Sigmoid colon (tissue), 7 donors: ENCODE measurements at places on chromosomes 6 and 20. TPM values are rescaled to one million over a fixed set of nuclear protein-coding genes. Genes with fewer than 3 reads are reported as not detected.

DNA sequence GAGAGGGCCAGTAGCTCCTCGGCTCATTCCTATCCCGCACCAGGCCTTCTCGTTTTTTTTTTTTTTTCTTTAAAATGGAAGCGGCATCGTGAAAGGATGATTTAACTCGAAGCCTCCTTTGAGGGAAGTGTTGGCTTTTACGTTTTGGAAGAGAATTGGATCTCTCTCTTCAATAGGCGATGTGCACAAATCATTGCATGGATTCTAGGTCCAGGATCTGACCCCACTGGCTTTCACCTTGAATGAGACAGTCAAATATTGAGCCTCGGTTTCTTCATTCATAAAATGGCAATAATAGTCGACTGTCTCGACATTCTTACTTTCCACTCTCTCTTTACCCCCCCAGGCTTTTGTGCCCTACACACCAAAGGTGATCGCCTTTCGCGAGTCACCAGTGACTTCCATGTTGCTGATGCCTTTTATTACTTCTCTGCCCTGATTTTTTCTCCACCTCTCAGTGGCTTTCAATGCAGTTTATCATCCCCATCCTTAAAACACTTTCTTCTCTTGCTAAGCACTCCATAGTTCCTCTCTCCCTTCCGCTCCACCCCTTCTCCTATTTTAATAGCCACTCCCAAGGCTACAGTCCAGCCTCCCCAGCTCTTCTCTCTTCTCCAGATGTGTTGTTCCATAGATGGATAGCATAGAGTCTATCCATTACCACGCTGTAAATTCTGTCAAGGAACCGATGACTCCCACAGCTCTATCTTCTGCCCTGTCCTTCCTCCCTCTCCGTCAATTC lies 473 bp upstream of the DTNBP1 start:
- H3K27me3 ChIP-seq: no peaks in the 10 kb centered on the region
- no peaks in the 10 kb centered on the region for H3K36me3 ChIP-seq
- DNase-seq: no peak
- H3K27ac ChIP-seq: peak overlapping the region; percentile 81

GRCh38 chr6:132300323-132300949 lies 100.8 kb downstream of the MOXD1 start:
- no peaks in the 10 kb centered on the region for H3K36me3 ChIP-seq
- no peak for DNase-seq
- H3K27ac ChIP-seq: no peak overlapping the region
- H3K27me3 ChIP-seq: no peaks in the 10 kb centered on the region
- H3K4me3 ChIP-seq: no peak overlapping the region
- no peaks in the 10 kb centered on the region for H3K4me1 ChIP-seq

Gene KIAA0408
- polyA plus RNA-seq: 1.9 TPM

GRCh38 chr6:3724451-3725144 lies 26.9 kb downstream of the PXDC1 start:
- no peak overlapping the region for H3K4me3 ChIP-seq
- peaks cover 22% of the 10 kb centered on the region for H3K4me1 ChIP-seq
- no peak overlapping the region for H3K27ac ChIP-seq
- DNase-seq: no peak
- H3K36me3 ChIP-seq: peaks cover 12% of the 10 kb centered on the region

Gene CITED2
- 57.7 TPM for polyA plus RNA-seq

- H3K27ac ChIP-seq: no peak overlapping the region
- no peak overlapping the region for H3K4me3 ChIP-seq
- H3K4me1 ChIP-seq: no peaks in the 10 kb centered on the region
- H3K36me3 ChIP-seq: no peaks in the 10 kb centered on the region
- H3K27me3 ChIP-seq: no peaks in the 10 kb centered on the region
- DNase-seq: no peak
Observed at GRCh38 chr6:90403489-90404381, 107.1 kb upstream of the BACH2 start.

DNA sequence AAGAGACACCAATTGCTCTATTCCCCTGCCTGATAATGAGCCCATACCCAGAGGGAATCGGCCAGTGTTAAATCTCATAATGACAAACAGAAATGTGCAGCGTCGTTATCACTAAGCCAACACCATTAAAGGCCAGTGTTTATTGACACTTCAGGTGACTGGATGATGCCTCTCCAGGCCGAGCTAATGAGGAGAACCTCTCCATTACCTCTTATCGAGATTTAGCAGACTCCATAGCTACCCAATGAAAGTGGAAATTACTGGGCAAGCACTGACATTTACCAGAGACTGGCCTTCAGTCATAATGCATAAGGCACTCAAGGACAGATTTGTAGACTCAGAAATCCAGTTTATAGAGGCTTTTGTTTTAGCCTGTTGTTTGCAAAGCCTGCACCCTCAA lies 669.5 kb downstream of the MAFB start:
- H3K36me3 ChIP-seq: no peaks in the 10 kb centered on the region
- H3K27me3 ChIP-seq: no peaks in the 10 kb centered on the region
- H3K4me1 ChIP-seq: no peaks in the 10 kb centered on the region
- H3K4me3 ChIP-seq: no peak overlapping the region
- no peak for DNase-seq
- H3K27ac ChIP-seq: no peak overlapping the region

Gene SLC4A11
- polyA plus RNA-seq: 2.1 TPM

GRCh38 chr6:23267651-23268050 lies 698.3 kb downstream of the HDGFL1 start:
- no peak for DNase-seq
- H3K27ac ChIP-seq: no peak overlapping the region
- H3K4me1 ChIP-seq: no peaks in the 10 kb centered on the region
- no peaks in the 10 kb centered on the region for H3K27me3 ChIP-seq

DNA sequence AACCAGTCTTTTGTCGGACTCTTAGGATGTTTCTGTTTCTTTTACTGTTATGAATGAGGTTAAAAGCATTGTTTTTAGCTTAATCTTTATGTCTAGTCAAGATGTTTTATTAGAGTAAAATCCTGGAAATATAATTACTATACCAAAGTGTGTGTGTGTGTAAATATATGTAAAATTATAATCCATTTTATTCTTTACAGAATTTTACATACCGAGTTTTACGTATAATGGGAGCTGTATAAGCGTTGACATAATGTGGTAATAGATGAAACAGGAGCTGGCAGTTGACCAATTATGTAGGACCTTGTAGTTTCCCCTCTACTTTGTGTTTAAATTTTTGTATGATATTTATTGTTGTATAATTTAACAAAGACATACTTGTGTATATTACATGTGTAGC lies 16.7 kb downstream of the MAP3K4 start:
- H3K4me3 ChIP-seq: no peak overlapping the region
- no peaks in the 10 kb centered on the region for H3K36me3 ChIP-seq
- H3K27me3 ChIP-seq: no peaks in the 10 kb centered on the region
- no peak overlapping the region for H3K27ac ChIP-seq
- peaks cover 29% of the 10 kb centered on the region for H3K4me1 ChIP-seq
- no peak for DNase-seq

Gene KCNK16
- not detected for polyA plus RNA-seq

- H3K27me3 ChIP-seq: no peaks in the 10 kb centered on the region
- H3K27ac ChIP-seq: no peak overlapping the region
- H3K4me1 ChIP-seq: no peaks in the 10 kb centered on the region
- H3K4me3 ChIP-seq: no peak overlapping the region
- no peaks in the 10 kb centered on the region for H3K36me3 ChIP-seq
- peak; percentile 55 for DNase-seq
Observed at GRCh38 chr6:15132854-15133670, 112.8 kb upstream of the JARID2 start.

DNA sequence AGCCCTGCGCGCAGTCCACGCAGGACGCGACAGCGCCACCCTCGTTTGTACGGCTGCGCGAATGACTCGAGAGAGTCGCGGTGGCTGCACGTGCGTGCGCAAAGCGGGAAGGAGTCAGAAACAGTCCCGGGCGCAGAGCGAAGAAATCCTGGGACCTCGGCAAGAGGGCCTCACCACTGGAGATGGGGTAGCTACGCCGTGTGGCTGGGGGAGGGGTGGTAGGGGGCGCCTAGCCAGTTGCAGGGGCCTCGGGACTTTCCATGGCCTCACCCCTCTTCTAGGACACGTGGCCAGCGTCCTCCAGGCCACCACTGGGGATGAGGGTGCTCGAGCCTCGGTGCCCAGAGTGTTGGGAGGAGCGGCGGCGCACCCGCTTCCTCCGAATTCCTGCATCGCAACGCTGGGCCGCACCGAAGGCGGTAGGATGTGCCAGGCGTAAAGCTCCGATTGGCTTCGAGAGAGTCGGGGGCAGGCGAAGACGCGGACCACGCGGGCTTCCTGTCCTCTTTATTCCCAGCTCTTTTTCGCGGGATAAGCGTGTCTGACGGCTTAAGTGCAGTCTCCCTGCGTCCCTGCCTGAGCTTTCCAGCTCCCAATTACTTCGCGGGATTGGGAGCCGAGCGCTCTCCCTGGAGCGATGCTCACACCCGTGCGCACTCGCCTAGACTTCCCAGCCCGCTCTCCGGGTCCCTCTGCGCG lies 38.7 kb downstream of the NCR2 start:
- H3K36me3 ChIP-seq: no peaks in the 10 kb centered on the region
- H3K4me3 ChIP-seq: no peak overlapping the region
- DNase-seq: no peak
- H3K27me3 ChIP-seq: peaks cover 25% of the 10 kb centered on the region

- DNase-seq: no peak
- no peak overlapping the region for H3K27ac ChIP-seq
- peaks cover 4% of the 10 kb centered on the region for H3K4me1 ChIP-seq
- no peaks in the 10 kb centered on the region for H3K36me3 ChIP-seq
- no peak overlapping the region for H3K4me3 ChIP-seq
- no peaks in the 10 kb centered on the region for H3K27me3 ChIP-seq
Observed at GRCh38 chr20:22688485-22688884, 104.1 kb upstream of the FOXA2 start.

Gene ADGB
- polyA plus RNA-seq: not detected

DNA sequence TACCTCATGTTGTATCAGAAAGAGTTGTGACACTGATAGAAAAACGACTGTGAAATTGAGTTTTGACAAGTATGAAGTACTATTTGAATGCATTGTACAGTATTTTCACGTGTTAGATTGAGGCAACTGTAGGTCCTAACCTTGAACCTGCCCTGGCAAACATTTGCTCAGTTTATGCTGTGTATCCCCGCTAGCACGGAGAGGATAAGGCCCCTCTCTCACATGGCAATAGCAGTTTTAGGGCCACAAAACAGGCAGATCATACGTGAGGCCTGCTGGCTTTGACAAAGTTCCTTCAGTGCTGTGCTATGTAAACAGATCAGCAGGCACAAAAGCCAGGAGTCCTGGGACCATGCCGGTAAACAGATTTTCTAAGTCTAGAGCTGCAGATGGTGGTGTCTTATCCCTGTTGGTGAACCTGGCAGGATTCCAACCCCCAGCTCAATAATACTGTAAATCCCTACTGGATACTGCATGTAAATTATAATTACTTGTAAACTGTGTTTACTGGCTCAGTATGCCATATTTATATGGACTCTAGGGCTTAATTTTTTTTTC lies 23.8 kb upstream of the FAM217A start:
- no peak overlapping the region for H3K4me3 ChIP-seq
- no peak for DNase-seq
- no peaks in the 10 kb centered on the region for H3K4me1 ChIP-seq
- no peaks in the 10 kb centered on the region for H3K36me3 ChIP-seq
- no peaks in the 10 kb centered on the region for H3K27me3 ChIP-seq

Gene PGBD1
- polyA plus RNA-seq: 1.3 TPM

GRCh38 chr6:111837641-111838500 lies 35.4 kb downstream of the FYN start:
- H3K27ac ChIP-seq: no peak overlapping the region
- H3K27me3 ChIP-seq: no peaks in the 10 kb centered on the region
- no peak overlapping the region for H3K4me3 ChIP-seq
- no peaks in the 10 kb centered on the region for H3K4me1 ChIP-seq

DNA sequence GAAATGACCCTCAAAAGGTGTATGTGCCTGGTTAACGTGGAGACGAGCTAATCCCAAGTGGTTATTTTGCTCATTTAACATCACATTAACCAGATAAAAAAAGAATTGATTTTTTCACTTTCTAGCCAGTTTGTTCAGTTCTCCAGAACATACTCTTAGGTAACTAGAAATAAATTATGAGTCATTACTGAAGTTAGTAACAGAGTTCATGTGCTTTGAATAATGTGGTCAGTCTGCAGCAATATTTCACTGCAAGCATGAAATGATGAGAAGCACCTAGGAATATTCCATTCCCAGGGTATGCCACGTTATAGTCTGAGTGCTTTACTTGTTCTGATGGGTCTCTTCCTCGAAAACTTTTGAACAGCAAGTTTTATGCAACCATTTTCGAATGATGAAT lies 138.3 kb upstream of the INSM1 start:
- no peaks in the 10 kb centered on the region for H3K36me3 ChIP-seq
- H3K4me3 ChIP-seq: no peak overlapping the region
- no peak for DNase-seq
- no peaks in the 10 kb centered on the region for H3K4me1 ChIP-seq

Gene POU3F2
- polyA plus RNA-seq: not detected

GRCh38 chr20:35617397-35618262 lies 2.0 kb downstream of the SPAG4 start:
- H3K27me3 ChIP-seq: no peaks in the 10 kb centered on the region
- peaks cover 25% of the 10 kb centered on the region for H3K4me1 ChIP-seq
- DNase-seq: peak; percentile 84
- peak overlapping the region; percentile 85 for H3K27ac ChIP-seq
- peak overlapping the region; percentile 58 for H3K4me3 ChIP-seq
- H3K36me3 ChIP-seq: peaks cover 11% of the 10 kb centered on the region

- no peaks in the 10 kb centered on the region for H3K36me3 ChIP-seq
- H3K27me3 ChIP-seq: no peaks in the 10 kb centered on the region
- DNase-seq: no peak
- H3K4me1 ChIP-seq: no peaks in the 10 kb centered on the region
Observed at GRCh38 chr6:6986344-6986743, 121.4 kb upstream of the RREB1 start.
